ENCODE measurements at places on chromosomes 7 and 10. TPM values are rescaled to one million over a fixed set of nuclear protein-coding genes. Genes with fewer than 3 reads are reported as not detected.

DNA sequence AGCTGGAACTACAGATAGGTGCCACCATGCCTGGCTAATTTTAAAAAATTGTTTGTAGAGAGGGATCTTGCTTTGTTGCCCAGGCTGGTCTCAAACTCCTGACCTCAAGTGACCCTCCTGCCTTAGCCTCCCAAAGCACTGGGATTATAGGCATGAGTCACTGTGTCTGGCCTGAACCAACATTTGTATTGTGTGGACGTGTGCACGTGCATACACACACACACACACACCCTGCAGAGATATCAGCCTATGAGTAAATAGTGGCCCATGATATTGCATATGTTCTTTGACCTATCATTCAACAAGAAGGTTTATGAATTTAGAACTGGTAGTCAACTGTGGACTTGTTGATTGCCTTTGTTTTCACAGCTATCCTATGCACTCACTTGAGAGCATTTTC, 161.6 kb downstream of the BAMBI start:
- DNase-seq, result no peak

DNA sequence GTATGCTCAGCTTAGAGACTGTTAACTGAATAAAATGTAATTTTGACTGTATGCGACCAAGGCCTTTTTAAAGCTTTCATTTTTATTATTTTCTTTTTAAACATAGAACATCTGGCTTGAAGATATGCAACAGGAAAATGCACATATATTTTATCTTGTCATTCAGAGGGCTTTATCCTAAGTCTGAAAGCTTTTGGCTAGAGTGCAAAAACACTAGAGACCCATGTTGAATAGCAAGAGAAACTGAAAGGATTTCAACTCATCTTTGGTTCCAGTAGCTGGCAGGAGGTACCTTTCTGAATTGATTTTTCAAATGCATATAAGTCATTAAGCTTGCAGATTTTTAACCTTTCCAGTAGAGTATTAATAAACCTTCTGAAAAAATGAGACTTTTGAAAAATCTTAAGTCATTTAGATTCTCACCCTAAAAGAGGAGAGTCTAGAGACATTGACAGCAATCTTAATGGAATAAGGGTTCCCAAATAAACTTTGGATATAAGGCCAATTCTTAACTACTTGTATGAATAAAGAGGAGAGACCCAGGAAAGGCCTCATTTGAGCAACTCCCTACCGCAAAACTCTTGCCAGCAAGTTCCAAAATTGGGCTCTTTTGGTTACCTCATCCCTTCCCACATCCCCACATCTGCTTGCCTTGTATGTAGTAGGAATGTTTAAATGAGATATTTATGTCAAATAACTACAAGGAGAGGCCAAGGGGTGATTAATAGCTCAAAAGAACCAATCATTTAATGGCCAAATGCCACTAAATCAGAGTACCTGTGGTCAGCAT, 454.4 kb downstream of the HTR7 start:
- no peak for DNase-seq

The TUBAL3 gene
- 0.27 TPM for total RNA-seq

The FAM3C gene
- total RNA-seq, result 82.7 TPM

The ASZ1 gene
- total RNA-seq, result not detected

The ZWINT gene
- 16.9 TPM for total RNA-seq
